GM04504 (cell line): ENCODE measurements at places on chromosomes 7 and 10.

DNA sequence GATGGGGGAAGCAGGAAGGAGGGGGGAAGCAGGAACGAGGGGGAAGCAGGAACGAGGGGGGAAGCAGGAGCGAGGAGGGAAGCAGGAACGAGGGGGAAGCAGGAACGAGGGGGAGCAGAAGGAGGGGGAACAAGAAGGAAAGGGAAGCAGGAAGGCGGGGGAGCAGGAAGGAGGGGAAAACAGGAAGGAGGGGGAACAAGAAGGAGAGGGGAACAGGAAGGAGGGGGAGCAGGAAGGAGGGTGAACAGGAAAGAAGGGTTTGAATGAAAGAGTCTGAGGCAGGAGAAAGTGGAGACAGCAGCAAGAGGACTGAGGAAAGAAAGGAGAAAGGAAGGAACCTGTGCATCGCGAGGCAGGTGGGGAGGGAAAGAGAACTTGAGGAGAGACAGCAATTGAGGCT lies 256.6 kb downstream of the PTEN start:
- DNase-seq = no peak

DNA sequence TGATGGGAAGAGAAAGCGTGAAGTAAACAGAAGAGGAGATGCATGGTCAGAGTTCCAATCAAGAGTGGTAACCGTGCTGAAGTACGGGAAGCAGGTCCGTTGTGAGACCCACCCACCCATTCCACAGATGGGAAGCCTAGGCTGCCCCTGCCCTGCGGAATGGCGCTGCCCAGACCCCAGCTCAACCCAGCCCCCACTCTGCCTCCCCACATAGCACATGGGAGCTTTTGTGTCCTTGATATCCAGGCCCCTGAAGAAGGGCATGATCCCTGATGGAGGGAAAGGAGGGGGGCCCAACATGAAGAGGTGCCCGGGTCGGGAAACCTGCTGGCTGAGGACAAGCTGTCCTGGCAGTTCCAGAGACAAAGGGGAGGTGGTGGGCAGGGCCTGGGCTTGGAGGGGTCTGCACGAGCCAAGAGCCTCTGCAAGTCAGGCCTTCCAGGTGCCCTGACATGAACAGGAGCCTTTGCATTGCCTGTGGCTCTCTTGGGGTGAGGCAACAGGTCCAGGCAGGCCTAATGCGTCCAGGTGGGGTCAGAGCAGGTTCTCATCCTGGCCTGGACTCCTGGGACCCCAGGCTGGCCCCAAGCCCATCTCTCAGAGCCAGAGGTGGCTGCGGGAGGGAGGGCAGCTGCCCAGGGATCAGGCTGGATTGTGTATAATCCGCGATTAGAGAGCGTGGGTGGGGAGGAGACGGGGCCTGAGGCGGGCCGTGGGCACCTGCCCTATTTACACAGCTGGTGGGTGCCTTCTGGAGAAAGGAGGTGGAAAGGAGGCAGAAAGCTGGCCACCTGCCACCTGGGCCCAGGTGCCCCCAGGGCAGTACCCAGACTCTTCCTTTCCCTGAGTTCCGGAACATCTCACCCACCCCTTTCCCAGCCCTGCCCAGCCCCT lies 23.5 kb downstream of the YKT6 start:
- no peak for DNase-seq

- no peak for DNase-seq
Observed at GRCh38 chr10:22341190-22341925, 3.9 kb upstream of the SPAG6 start.

DNA sequence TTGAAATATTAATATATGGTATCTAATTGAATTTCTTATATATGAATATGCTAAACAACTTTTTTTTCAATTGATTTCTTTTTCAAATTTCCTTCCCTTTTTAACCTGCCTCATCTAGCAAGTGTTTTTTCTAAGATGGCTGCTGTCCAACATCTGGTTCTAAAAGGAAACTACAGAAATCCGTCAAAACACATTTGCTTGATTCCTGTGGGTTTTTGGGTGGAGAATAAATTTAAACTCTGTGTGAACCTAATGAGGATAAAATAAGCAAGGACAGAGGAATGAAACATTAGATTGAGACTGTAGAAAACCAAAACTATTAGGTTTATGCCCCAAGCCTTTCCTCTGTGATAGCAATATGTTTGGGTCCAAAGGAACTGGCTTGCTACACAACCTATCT lies 75.5 kb upstream of the STARD3NL start:
- peak; percentile 28 for DNase-seq

- DNase-seq = no peak
Observed at GRCh38 chr7:132819648-132820047, 243.4 kb upstream of the PLXNA4 start.

GRCh38 chr7:44180631-44181030 lies 8.6 kb downstream of the GCK start:
- DNase-seq = no peak

- no peak for DNase-seq
Observed at GRCh38 chr10:126090443-126090842, 194.1 kb downstream of the FANK1 start.
